ENCODE measurements at places on chromosomes 1 and 21.

GRCh38 chr1:169594391-169594790, 8.1 kb upstream of the F5 start:
- no peak for DNase-seq

GRCh38 chr1:109529881-109530456, 9.7 kb upstream of the GPR61 start:
- DNase-seq = peak; percentile 14

DNA sequence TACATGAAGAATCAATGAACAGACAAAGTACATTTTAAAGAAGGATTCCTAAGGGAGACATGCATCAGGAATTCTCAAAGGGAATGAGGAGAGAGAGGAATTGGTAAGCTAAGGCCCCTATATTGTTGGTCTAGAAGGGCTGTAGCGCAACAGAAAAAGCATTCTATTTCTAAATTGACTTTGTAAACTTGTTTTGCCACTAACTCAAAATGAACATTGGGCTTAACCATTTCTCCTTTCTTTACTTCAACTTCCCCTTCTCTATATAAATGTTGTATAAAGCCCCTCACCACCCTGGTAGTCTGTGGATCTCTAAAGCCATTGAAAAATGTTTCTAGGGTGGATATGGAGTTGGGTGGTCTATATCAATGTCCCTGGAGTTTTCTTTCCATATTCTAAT, 20.4 kb upstream of the OR6N2 start:
- no peak for DNase-seq

- no peak for DNase-seq
Observed at GRCh38 chr21:35925497-35925896, 134.8 kb downstream of the SETD4 start.

GRCh38 chr1:193626695-193627094, 440.3 kb upstream of the B3GALT2 start:
- DNase-seq = no peak

DNA sequence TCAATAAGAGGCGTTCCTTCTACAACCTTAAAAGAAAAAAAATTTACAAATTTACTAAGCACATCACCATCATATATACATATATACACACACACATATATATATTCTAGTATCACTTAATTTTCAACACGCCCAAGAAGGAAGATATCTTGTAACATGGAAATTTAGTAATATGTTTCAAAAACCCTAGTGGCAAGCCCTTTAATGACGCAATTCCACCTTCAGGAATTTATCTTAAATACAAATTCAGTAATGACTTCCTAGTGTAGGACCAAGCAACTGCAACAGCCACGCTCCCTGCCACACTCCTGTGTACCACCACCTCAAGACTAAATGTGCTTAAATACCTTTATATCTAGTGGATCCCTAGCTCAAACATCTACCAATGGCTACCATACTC, 12.5 kb downstream of the LBR start:
- DNase-seq = no peak

GRCh38 chr1:119040906-119041305, 52.8 kb upstream of the TBX15 start:
- peak; percentile 55 for DNase-seq

DNA sequence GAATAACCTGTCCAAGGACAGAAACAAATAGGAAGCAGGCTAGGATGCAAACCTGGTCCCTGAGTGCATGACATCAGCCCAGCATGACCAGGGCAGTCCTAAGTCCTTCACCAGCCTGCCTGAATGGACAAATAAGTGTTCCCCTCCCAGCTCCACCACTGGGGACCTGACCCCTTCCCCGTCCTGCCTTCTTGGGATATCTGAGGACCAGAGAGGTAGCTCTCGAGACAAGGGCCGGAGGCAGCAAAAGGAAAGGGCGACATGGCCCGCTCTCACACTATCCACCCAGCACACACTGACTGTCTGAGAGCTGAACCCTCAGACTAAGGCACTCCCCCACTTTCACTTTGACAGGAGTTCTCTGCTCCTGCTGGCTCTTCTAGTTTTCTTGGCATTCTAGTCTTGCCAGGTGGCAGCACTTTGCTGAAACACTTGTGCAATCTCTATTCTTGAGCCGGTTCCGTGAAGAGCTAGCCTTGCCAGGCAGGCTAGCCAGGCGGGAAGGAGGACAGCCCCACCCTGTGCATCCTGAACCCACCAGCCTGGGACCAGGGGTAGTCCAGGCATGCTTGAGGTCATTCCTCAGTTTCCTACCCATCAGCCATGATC, 251.1 kb upstream of the RAB4A start:
- no peak for DNase-seq

DNA sequence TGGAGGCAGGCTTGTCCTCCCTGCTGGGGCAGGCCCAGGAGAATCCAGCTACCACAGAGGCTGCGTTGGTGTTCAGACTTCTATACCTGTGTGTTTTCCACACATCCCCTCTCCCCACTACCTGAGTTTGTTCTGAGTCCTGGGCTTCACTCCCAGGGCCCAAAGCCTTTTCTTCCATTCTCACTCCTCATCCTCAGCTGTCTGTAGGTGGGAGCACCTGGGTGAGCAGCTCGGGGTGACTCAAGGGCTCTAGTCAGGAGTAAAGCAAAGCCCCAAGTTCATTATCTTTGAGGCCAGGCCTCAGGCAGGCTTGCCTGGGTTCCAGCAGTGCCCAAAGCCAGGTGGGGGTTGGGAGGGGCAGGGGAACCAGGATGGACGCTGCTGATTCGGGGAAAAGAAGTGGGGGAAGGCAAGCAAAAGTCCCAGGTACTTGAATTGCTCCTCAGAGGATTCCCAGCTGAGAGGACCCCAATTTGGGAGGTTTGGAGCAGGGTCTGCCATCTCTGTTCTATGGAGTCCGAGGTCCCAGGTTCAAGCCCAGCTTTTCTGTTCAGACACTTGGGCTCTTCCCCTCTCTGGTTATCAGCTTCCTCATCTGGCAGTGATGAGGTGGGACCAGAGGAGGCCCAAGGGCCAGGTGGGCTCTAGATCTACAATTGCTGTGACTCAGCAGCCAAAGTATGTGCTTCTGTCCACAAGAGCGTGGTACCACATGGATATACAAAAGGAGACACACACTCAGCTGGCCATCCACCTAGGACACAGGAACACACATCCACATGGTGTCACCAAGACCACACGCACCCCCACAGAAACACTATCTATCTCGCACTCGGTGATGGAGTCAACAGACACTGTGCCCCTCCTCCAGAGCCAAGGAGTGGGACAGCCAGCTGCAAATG, 5.8 kb upstream of the PTPN7 start:
- DNase-seq = no peak

DNA sequence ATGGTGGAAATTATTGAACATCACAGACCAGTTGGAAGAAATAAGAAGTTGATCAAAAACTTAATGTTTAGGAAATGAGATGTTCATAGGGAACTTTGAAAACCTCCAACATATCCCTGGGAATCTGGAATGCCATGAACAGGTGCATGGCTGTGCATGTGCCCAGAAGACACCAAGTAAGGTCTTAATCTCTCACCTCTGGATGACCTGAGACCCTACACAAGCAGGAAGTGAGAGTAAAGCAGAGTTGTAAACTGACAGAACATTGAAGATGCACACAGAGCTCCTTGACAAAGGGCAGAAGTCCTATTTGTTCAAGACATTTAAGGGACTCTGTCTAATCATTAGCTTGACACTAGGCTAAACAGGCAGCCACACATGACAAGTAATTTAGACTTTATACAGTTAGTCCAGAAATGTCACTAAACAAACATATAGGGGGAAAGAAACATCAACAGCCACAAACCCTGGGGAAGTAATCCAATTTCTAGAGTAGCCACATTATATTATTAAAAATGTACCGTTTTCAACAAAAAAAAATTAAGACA, 34.5 kb downstream of the KLHDC7A start:
- DNase-seq = no peak

DNA sequence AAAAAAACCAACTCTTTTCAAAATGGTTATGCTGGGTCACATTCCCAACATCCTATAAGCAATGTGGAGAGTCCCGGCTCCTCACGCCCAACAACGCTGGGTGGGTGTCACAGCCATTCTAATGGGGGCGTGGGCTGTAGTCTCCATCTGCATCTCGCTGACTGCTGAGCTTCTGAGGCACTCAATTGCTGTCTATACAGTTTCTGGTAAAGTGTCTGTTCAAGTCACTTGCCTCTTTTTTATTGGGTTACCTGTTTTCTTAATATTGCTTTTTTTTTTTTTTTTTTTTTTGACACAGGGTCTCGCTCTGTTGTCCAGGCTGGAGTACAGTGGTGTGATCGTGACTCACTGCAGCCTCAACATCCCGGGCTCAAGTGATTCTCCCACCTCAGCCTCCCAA, 54.8 kb downstream of the GNB1 start:
- DNase-seq = no peak

DNA sequence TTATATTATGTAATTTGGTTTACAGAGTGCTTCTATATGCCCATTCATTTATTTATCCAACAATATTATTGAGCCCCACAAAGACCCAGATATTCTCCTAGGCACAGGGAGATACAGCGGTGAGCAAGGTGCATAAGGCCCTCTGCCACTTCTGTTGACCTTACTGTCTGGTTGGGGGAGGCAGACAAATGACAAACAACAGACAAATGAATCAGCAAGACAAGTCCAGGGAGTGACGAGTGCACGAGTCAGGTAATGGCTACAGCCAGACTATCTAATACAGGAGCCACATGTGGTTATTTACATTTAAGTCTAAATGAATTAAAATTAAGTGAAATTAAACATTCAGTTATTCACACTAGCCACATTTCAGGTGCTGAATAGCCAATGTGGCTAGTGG, 22.0 kb upstream of the BCAR3 start:
- DNase-seq = no peak

GRCh38 chr1:164805399-164805798, 246.4 kb downstream of the PBX1 start:
- no peak for DNase-seq

- DNase-seq = no peak
Observed at GRCh38 chr1:117712621-117713020, 106.8 kb downstream of the TENT5C start.

- peak; percentile 76 for DNase-seq
Observed at GRCh38 chr1:14441302-14441741, 157.2 kb upstream of the KAZN start.

GRCh38 chr1:118190561-118190960, 5.5 kb upstream of the SPAG17 start:
- DNase-seq = no peak

GRCh38 chr1:204760757-204761156, 75.2 kb upstream of the LRRN2 start:
- no peak for DNase-seq

DNA sequence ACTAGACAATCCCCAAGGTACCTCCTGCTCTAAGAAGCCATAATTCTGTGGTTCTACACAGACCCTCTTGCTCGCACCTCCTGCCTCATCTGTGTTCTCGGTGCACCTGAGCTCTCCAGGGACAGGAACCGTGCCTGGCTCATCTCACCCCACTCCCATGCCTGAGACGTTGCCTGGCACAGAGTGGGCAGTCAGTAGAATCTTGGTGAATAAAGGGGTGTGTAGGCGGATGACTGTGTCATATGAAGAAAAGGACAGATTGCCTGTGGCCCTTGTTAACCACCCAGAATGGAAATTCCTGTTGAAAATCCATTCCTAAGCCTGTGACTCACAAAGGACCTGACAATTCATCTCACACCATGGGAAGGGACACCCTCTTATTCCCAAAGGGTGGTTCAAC, 92.9 kb downstream of the KCNN3 start:
- no peak for DNase-seq

DNA sequence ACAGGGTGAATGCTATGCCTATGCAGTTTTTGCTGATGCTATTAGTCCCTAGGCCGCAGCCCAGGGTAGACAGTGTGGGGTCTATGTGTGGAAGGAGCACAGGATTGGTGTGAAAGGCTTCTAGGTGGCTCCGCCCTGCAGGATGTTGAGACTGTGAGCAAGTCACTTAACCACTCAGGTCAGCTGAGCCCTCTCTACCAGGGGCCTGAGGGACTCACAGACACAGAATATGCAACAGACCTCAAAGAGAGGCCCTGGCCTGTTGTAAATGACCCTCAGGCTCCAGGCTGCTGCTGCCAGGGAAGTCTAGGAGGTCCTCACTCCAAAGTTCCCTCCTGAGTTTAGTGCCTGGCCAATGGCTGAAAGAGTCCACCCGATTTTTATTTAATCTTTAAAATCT, 11.0 kb downstream of the NHLH2 start:
- no peak for DNase-seq

DNA sequence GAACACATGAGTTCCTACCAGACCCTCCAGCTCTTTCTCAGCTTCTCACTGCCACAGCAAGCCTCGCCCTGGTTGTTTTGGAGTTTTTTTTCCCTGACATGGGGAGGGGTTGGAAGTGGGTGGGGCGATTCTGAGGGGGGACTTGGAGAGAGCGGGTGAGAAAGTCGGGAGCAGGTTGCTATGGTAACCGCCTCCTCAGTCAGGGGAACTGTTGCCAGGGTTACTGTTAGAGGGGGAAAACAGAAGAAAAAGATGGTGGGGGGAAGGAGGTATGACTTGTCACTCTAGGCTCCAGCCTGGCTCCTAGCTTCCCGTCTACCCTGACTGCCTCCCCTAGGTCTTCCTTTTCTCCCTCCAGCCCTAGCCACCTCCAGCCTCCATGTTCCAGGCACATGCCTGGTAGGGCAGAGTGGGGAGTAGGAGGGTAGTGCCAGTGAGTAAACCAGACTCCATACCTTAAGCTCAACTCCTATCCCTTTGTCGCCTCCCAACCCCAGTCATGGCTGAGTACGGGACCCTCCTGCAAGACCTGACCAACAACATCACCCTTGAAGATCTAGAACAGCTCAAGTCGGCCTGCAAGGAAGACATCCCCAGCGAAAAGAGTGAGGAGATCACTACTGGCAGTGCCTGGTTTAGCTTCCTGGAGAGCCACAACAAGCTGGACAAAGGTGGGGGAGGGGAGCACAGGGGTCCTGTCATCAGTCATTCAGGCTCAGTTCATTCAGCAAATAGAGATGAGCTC, 6.0 kb downstream of the PEA15 start:
- DNase-seq = no peak
